Skeletal muscle cell (primary cell): ENCODE measurements at places on chromosomes 3 and 15.

DNA sequence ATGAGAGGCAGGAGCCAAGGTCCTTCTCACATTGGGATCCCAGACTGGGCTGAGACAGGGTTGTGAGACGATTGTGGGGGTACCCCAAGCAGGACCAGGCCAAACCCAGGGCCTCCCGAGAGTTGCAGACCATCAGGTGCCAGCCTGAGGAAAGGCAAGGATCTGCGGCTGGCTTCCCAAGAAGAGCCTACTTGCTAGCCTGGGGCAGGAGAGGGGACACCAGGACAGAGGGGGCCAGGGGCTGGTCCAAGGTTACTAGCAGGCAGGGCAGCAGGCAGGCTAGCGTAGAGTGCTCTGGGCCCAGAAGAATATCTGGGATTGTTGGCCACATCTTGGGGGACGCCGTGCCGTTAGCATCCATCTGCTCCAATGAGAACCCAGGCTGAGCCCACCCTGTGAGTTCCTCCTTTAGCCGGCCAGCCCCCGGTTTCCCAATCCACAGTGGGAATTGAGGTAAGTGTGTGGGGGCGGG lies 546 bp downstream of the CISH start:
- DNase-seq, result no peak

- peak; percentile 10 for DNase-seq
These were observed 25.3 kb upstream of the ARHGEF26 start for GRCh38 chr3:154095832-154096421.

DNA sequence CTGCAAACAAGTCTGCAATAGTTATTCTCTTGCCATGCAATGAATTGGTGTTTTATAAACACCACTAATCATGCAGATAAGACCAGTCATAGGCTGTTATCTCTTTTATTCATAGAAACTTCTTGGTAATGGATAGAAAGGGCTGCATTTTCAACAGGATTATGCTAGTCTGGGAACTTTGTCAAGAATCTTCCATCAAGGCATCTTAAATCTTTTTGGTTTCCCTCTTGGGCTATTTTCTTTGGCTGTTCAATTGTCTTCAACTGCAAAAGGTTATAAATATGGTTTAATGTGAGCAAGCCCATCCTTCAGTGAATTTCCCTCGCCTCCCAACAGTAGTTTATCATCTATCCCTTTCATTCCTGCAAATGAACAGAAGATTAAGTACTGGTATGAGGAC lies 59.0 kb upstream of the MINAR1 start:
- no peak for DNase-seq

DNA sequence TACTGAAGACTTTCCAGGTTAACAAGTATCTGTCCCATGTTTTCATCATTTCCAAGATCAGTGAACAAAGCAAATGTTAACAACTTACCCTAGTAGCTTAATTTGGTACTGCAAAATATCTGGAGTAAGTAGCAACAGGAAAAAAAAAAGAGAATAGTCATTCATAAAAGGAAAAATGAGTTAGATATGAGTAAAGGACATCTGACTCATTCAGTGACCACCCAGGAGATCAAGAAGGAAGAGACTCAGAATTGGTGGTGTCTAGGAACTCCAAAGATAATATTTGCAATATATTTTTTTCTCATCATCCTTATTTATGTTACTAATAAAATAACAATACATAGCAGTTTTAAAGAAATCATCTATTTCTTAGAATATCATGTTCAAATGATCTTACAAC lies 253.8 kb upstream of the COL8A1 start:
- no peak for DNase-seq

DNA sequence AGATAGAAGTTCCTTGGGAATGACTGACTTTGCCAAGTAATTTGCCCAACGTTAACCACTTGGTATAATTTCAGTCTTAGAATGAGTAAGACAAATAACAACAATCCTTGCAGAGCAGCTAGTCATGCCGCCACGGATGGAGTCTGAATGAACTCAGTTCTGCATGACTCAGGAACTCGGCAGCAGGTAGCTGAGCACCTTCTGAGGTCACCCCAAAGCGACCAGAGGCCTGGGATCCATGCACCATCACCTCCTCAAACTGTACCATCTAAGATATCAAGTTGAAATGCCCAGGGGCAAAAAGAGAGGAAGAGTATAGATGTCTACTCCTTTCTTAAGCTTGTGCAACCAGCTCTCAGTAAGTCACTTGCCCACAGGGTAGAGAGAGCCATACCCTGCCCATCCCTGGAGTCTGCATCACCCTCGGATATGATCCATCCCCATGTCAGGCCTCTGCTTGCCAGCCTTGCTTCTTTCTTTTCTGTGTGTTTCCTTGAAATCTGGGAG lies 8.5 kb upstream of the CDCP1 start:
- no peak for DNase-seq

GRCh38 chr3:195438371-195438770 lies 4.4 kb downstream of the ACAP2 start:
- no peak for DNase-seq

DNA sequence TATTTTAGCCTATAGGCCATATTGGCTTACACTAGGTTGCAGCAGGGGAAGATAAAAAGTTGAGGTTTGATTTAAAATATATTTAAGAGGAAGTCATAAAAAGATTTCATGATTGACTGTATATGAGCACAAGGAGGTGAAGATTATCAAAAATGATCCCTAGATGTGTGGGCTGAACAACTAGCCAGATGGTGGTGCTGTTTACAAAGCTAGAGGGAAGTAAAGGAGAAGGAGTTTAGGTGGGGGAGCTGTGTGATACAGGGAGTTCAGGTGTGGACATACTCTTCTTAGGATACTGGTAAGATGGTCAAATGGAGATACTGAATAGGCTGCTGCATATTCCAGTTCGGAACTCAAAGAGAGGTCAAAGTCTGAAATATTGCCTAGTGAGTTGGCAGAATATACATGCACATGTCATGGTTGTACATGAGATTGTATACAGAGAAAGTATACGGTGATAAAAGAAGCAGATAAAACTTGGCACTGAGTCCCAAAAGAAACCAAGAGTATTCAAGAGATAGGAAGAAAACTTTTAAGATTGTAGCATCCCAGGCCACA lies 727.8 kb downstream of the NLGN1 start:
- DNase-seq, result peak; percentile 4

DNA sequence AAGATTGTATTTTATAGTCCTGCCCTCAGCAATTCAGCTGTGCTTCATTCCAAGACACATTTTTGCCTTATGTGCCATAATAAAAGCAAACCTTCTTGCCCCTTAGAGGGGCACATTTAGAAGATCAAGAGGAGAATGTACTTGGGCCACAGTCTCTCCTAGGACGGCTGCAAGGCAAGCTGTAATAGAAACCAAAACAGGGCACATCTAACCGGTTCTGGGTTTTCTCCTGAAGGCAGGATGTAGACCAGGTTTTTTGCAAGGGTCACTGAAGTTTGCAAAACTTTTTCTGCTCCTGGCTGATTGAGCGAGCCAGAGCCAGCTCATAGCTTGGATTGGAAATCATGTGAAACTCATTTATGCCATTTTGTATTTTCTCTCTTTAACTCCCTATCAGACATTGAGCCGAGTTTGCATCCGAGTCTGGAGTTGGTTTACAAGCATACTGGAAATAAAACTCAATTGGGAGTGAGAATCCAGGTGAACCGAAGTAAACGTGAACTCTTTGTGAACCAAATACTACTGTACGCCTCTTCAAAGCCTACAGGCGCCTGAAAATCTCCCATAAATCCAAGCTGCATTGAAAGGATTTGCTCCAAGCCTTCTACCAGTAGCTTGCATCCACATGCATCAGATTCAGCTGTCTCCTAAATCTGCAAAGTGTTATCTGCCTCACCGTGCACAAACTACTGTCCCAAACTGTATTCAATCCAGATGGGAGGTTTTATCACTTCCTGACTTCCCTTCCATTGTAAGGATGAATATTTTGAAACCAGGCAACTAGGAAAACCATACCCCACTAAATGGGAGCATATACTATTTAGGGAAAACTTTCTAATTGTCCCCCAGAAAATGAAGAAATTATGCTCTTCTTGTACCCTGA lies 60.9 kb upstream of the TSC22D2 start:
- DNase-seq, result no peak

DNA sequence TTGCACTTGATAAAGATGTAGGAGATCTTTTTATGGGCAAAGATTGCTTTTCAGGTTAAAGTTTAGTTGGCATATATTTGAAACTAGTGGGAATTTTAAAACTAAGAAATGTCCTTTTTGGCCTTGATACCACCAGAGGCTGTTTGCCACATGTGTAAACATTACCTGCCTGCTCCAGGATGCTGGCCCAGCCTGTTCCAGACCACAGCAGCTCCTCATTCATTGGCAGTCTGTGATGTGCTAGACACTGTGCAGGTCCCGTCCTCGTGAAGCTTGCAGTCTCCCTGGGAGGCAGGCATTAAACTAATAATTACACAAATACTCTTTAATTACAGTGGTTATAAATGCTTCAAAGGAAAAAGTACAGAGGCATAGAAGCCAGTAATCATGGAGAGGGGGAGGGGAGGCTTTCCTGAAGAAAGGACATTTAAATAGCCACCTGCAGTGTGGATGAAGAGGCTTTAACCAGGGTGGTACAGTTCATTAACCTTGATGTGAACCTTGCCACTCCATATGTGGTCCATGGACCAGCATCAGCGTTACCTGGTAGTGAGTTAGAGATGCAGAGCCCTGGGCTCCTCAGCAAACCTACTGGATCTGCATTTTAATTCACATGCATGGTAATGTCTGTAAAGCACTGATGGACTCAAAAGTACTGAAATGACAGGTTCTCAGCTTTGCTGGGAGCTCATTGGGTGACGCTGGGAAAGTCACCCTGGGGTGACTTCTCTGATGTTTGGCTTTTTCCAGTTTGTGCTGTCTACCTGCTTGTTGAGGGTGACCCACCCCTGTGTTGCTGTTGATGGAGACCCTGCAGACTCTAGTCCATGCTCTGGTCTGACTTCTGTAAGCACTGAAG lies 5.3 kb downstream of the ZNF710 start:
- DNase-seq, result no peak

GRCh38 chr3:27641271-27641800 lies 80.8 kb downstream of the EOMES start:
- no peak for DNase-seq

GRCh38 chr3:43854283-43854682 lies 163.5 kb downstream of the ABHD5 start:
- no peak for DNase-seq

- DNase-seq, result no peak
These were observed 36.1 kb downstream of the CRTC3 start for GRCh38 chr15:90565866-90566265.

- no peak for DNase-seq
These were observed 16.0 kb downstream of the PIGB start for GRCh38 chr15:55334997-55335396.

- DNase-seq, result no peak
These were observed 41.1 kb upstream of the SKOR1 start for GRCh38 chr15:67784090-67784781.

- DNase-seq, result no peak
These were observed 314.6 kb upstream of the STT3B start for GRCh38 chr3:31218082-31218481.

GRCh38 chr15:98127586-98127985 lies 167.1 kb downstream of the ARRDC4 start:
- no peak for DNase-seq

DNA sequence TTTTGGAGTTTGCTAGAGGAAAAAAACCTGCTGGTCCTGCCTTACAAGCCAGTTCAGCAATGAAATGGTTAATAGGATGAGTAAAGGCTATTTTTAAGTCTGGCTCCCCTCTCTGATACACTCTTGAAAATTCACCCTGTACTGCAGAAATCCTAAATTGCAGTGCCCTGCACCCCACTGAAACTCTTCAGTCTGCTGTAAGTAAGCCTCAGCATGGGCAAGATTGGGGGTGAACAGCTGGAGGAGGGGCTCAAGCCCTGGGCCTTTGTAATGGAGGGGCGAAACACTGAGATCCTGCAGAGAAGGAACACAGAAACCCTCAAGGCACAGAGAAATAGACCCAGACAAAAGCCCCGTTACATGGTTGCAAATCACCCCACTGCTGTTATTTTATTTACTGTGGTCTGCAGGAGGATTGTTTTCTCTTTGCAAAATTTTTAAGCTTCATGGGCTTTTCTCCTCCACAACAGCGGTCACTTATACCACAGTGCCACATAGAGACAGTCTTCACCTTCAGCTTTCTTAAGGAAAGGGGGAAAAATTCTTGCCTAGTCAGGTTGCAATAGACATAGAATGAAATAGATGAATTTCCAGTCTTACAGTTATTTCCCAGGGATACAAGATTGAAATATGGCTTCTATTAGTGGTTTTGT lies 45.0 kb downstream of the SOX2 start:
- DNase-seq, result no peak

DNA sequence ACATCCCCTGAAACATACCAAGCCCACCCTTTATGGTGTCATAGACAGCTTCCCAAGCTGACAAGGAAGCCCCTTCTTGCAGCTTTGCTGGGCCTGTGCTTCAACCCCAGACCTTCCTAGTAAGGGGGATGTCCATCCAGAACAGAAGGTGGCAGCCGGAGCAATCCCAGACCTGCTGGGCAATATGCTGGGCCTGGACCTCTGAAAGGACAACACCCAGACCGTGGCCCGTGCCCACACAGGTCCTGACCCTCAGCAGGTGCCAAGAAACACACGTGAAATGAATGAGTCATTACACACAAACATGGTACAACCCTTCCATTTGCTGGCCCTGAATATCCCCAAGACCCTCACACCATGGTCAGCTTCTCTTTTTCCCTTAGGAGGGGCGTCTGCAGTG lies 19.8 kb upstream of the VILL start:
- DNase-seq, result no peak

- no peak for DNase-seq
These were observed 466 bp downstream of the NFKBIZ start for GRCh38 chr3:101849714-101850245.
